Ecto neural progenitor cell (in vitro differentiated cells): ENCODE measurements at places on chromosomes 1 and 21.

GRCh38 chr1:95742591-95743089 lies 508.6 kb downstream of the RWDD3 start:
- DNase-seq = peak; percentile 63

GRCh38 chr1:89540406-89540970 lies 15.9 kb downstream of the LRRC8B start:
- no peak for DNase-seq

DNA sequence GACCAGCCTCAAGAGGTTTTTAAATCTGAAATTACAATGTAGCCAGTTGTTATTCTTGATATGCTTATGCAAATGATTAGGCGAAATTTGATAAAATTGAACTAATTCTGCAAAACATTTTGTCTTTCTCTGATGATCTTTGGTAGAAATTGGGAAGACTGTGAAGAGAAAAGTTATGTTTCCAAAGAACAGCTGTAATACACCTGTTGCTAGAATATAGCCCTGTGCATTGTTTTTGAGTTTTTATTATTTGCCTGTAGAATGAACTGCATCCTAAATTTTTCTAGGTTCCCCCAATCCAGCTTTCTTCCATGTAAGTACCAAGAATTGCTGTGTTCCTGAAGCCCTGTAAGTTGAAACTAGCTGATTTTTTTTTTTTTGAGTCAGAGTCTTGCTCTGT lies 81.5 kb upstream of the RHOU start:
- DNase-seq = no peak

DNA sequence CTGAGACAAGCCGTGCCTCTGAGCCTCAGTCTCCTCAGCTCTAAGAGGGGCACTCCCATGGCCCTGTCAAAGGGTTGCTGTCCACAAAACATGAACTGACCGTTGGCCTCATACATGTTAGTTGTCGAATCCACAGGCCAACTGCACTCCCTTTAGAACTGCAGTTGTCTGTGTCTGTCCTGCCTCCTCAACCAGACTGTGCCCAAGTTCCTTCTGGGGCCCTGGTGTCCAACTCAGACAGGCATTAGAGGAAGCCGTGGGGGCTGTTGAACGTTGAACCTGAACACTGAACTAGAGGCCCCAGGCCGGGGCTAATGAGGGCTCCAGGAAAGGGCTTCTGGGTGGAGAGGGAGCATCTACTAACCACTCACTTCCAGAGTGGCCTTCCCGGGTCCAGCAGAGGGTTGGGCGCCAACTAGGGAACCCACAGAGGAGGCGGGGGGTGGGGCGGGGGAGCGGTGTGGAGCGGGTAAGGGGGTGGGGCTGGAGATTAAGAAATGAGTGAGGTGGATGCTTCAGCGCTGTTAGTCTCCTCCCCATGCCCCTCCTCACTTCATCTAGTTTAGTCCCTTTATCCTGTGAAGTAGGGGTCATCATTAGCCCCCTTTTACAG lies at the start of gene RAB42:
Gene RAB42, plus strand, starts transcription at position 558 of the 613 bp plus-strand sequence. CDS start 247 bp downstream, outside the sequence.
- DNase-seq = peak; percentile 58

GRCh38 chr1:190491404-190491803 lies 13.7 kb upstream of the BRINP3 start:
- no peak for DNase-seq

GRCh38 chr21:42508371-42508770 lies 5.3 kb upstream of the SLC37A1 start:
- no peak for DNase-seq

DNA sequence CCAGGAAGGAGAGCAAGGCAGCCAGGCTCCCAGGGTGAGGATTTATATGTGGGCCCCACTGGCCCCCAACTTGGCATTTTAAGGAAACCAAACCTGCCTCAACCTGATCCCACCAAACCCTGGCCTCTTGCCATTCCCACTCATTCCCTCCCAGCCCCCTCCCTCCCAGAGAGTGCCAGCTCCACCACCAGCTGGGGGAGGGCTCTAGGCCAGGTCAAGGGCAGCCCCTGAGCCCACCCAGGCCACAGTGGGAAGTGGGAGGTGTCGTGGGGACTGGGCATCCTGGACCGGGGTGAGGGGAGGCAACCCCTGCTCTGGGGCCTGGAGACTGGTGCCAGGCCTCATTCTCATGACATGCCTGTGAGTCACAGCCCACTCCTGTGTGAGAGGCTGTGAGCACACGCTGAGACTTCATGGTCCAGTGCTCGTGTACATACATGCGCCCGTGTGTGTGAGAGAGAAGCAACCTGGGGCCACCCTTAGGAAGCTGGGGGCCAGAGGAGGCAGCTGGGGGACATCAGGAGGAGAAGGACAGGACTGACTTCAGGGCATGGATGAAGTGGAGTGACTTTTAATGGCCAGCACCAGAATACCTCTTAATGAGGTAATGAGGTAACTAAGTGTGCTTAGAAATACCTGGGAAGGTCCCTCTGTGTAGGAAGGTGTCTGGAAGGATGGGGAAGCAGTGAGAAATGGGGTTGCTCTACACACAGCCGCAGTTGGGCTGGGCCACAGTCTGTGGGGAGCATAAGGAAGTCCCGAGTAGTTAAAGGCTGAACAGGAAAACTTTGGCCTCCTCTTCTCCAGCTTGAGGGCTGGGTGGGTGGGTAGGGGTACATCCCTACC lies at the start of gene S100A2:
Gene S100A2, minus strand, starts transcription at position 316 of the 846 bp plus-strand sequence. CDS start 1,967 bp downstream, outside the sequence.
- DNase-seq = peak; percentile 47

GRCh38 chr1:119805247-119805646 lies 6.0 kb downstream of the REG4 start:
- DNase-seq = no peak

- DNase-seq = no peak
Observed at GRCh38 chr1:78146205-78146771, 100.5 kb downstream of the GIPC2 start.

DNA sequence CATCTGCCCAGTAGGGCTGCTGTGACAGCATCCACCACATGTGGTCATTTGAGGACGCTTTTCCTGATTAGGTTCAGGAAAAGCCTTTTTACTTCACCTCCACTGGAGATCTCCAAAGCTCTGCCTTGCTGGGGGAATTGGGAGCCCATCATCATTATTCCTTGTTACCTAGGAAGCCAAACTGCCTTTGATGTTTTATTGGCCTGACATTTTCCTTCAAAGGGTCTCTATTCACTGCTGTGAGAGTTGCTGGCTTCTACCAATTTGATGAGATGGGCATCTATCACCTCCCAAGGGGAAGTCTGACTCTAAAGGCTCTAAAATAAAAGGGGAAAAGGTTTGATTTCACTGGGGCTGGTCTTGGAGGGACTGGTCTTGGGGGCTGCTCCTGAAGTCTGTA lies 678.6 kb downstream of the PTPRU start:
- no peak for DNase-seq

GRCh38 chr1:59156526-59157199 lies 140.2 kb upstream of the FGGY start:
- DNase-seq = peak; percentile 69

- peak; percentile 76 for DNase-seq
Observed at GRCh38 chr1:7070389-7071029, 285.3 kb downstream of the CAMTA1 start.

- no peak for DNase-seq
Observed at GRCh38 chr1:58874342-58874741, 90.5 kb upstream of the JUN start.

DNA sequence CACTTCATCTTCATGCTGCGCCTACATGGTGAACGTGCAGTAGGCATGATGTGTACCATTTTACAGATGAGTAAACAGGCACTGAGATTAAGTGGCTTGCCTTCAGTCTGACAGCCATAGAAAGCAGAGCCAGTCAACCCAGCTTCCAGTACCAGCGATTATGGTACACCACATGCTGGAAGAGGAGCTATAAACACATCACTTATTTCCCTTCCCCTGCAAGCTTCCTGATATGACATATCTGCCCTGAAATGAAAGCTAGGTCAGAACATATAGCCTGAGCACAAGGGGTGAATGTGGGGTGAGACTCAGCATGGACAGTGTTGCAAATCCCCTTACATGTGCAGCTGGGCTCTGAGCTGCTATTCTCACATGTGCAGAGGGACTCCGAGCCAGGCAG lies 33.8 kb upstream of the IL20 start:
- no peak for DNase-seq

DNA sequence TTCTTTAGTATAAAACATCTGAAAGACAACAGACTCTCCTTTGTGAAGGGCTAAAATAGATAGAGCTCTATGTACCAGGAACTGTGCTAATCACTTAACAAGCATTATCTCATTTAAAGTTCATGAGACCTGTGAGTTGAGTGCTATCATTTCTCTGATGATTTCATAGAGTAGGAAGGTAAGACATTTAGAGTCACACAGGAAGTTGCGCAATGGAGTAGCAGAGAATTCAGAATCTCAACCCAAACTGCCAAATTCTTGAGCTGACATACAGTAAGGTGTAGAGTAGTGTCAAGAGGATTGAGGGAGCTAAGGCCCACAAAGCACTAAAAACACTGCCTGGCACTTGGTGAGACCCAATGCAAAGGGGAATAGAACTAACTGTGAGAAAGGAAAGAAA lies 384.3 kb downstream of the NTNG1 start:
- DNase-seq = no peak

GRCh38 chr1:41328780-41329640 lies 32.2 kb upstream of the FOXO6 start:
- no peak for DNase-seq
